ENCODE measurements at places on chromosomes 4 and X.
A peak's percentile ranks its signal among the peaks of the same experiment; 100 is the strongest.

- DNase-seq, result no peak
Measured at GRCh38 chr4:41124916-41125548, 89.3 kb downstream of the APBB2 start.

- no peak for DNase-seq
Measured at GRCh38 chr4:124432500-124432899, 280.0 kb downstream of the ANKRD50 start.

- no peak for DNase-seq
Measured at GRCh38 chrX:12013211-12013618, 125.1 kb upstream of the FRMPD4 start.

GRCh38 chr4:94690851-94691254 lies 66.9 kb upstream of the BMPR1B start:
- DNase-seq, result no peak

GRCh38 chr4:18250564-18250963 lies 229.0 kb upstream of the LCORL start:
- DNase-seq, result no peak

DNA sequence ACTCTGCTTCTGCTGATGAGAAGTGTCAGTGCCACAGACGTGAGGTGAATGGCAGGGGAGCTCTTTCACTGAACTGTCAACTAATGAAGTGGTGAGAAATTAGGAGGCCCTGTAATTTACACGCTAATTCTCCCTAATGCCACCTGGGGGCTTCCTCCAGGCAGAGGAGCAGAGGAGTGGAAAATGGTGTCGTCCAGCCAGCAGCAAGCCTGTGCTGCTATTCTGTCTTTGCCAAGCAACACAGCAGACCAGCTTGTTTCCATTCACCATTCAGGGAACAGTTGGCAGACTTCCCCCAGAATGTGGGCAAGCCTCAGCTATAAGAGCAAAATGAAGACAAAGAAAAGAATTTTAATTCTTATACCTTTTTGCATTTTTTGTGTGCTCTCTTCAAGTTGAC lies 245.2 kb upstream of the TET2 start:
- no peak for DNase-seq

- no peak for DNase-seq
Measured at GRCh38 chr4:89572224-89572858, 264.6 kb downstream of the SNCA start.

DNA sequence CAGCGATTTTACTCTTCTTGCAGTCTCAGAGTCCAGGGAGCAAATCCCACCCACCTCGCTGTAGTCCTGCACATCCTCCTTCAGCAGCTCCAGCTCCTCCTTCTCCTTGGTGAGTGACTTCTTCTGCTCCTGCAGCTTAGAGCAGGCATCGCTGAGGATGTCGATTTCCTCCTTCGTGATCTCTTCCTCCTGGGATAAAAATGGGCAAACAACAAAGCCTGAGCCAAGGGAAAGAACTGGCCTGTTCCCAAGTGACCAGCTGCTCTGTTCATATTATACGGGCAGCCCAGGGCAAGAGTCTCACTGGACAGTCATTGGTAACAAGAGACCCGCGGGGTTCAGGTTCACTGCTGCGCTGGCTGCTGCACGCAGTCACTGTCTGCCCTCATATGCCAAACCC lies 26.2 kb downstream of the FGFR3 start:
- no peak for DNase-seq

GRCh38 chr4:183356173-183356830 lies 34.1 kb upstream of the CLDN24 start:
- DNase-seq, result no peak

DNA sequence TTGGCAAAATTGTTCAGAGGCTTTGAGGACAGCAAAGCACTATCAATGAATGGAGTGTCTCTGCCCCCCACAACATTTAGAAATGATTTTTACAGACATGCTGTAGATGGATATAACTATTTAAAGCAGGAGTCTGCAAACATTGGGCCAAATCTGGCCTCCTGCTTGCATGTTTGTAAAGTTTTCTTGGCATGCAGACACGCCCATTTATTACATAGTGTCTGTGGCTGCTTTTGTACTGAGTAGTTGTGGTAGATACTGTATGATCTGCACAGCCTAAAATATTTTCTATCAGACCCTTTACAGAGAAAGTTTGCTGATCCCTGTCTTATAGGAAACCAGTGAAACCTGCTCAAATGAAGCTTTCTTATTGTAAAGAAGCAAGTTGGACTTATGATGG lies 45.5 kb upstream of the PHEX start:
- no peak for DNase-seq

DNA sequence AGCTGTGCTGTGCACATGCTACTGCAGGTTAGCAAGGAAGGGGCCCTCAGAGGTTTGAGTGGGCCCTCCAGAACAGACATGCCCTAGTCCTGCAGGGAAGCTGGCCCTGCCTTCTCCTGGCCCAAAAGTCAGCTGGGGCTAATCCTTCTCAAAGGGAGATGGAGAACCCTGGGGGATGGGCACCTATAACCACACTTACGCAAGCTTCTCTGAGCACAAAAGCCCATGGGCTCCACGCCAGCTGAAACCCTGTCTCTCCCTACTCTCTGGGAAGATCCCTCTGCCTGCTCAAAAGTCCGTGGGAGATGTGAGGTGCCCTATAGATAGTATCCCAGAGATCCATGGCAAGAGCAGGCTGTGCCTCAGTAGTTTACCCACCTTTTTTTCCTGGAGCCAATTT lies 58.9 kb upstream of the DKK2 start:
- no peak for DNase-seq

- DNase-seq, result no peak
Measured at GRCh38 chrX:19990151-19990555, 708 bp downstream of the BCLAF3 start.

DNA sequence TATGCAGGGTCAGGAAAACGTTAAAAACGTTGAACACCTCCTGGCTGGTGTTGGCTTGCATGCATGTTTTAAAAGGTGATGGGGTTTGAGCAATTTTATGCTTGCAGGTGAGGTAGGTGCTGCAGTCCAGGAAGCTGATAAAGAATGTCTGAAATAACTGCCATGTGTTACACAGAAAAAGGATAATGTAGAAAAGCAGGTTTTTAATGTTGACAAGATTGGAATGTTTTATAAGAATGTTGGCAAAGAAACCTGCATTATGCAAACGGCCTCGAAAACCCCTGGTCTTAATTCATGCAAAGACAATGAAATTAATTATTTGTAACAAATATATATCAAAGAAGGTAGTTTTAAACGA lies 723.7 kb upstream of the AGA start:
- DNase-seq, result no peak

DNA sequence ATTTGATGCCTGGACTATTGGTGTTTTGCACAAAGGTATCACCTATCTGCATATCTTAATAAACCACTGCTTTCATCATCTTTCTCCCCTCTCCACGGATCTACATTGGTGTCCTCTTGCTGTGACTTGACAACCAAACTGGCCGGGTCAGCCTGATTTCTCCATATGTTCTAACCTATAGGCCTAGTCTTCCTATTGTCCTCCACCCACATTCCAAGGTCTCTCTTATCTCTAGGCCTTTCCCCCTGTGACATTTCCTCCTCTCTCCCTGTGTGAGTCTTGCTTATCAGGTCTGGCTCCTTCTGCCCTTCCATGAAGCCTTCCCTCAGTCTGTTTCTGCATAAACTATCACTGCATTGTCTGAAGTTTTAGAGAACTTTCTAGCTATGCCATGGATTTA lies 33.7 kb downstream of the ARHGAP24 start:
- DNase-seq, result no peak

- no peak for DNase-seq
Measured at GRCh38 chrX:18799911-18800310, 92.5 kb downstream of the PPEF1 start.

DNA sequence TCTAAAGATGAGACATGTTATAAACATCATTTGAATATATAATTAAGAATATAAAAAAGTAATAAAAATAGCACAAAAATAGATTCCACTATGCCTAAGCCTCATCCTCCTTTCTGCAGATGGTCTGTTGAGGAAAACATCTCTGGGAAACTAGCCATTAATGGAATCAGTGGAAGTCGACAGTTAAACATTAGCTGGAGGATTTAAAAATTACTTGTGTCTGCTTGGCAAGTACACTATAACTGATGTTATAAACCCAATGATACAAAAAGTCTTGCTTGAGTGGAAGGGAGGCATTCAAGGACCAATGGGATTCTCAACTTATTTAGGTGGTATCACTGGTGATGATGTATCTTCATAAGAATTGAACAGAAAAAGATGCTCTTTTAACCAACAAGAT lies 1598.3 kb downstream of the PCDH18 start:
- DNase-seq, result no peak

DNA sequence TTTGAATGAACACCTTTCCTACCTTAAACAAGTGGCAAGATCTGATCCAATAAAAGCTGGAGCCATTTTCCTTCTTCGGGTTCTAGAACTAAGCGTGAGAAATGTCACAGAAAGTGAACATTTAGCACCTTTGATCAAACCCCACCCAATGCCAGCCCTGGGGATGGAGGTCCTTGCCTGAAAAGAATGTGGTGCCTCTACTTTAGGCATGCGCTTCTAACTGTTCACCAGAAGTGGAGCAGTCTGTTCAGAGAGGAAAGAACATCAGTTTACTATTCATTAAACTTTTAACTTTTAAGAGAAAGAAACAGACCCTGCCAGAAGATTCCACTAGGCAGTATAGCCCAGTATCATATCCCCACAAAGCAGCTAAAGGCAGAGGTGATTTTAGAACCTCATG lies 75.9 kb downstream of the INTS12 start:
- no peak for DNase-seq

DNA sequence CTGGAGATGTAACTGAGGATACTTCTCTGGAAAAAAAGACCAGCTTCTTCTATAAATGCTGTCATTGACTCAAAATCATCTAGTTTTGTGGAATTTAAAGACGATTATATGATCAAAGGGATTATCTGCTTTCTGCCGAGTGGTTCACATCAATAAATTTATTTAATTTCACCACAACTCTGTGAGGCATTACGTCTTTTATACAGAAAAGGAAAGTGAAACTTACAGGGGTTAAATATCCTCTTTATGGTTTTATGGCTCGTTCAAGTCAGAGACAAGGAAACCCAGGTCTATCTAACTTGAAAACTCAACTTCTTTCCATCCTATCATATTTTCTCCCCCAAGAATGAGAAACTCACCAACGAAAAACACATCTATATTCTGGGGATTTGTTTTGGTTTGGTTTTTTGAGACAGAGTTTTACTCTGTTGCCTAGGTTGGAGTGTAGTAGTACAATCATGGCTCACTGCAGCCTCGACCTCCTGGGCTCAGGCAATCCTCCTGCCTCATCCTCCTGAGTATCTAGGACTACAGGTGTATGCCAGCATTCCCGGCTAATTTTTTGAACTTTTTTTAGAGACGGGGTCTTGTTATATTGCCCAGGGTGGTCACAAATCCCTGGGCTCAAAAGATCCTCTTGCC lies 377.9 kb upstream of the EMCN start:
- DNase-seq, result no peak

GRCh38 chr4:8364141-8364540 lies 76.4 kb downstream of the ACOX3 start:
- no peak for DNase-seq

- DNase-seq, result no peak
Measured at GRCh38 chr4:54256491-54257486, 27.7 kb downstream of the PDGFRA start.

- peak; percentile 55 for DNase-seq
Measured at GRCh38 chr4:2745981-2746806, 9.9 kb downstream of the TNIP2 start.

GRCh38 chrX:42176789-42177188 lies 253.4 kb upstream of the CASK start:
- no peak for DNase-seq

- DNase-seq, result no peak
Measured at GRCh38 chr4:8118035-8118434, 40.6 kb downstream of the ABLIM2 start.

- DNase-seq, result no peak
Measured at GRCh38 chrX:479273-479981, 92.7 kb upstream of the PPP2R3B start.

DNA sequence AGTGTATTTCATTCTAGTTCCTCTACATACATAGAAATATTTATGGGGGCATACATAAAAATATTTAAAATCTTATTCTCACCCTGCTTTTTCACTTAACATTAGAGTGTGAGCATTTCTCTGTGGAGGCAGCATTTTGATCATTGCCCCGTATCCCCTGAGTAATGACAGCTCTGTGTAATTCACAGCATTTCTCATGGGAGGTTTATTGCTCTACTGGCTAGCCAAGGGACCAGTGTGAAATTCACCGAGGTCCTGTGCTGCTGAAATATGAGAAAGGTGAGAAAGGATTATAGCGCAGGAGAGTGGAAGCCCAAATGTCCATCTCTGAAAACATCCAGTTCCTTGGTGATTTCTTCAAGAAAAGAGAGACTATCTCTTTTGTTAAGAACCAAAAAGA lies 22.9 kb downstream of the PDGFC start:
- DNase-seq, result no peak

- no peak for DNase-seq
Measured at GRCh38 chrX:82342531-82342930, 1140.6 kb downstream of the SH3BGRL start.

DNA sequence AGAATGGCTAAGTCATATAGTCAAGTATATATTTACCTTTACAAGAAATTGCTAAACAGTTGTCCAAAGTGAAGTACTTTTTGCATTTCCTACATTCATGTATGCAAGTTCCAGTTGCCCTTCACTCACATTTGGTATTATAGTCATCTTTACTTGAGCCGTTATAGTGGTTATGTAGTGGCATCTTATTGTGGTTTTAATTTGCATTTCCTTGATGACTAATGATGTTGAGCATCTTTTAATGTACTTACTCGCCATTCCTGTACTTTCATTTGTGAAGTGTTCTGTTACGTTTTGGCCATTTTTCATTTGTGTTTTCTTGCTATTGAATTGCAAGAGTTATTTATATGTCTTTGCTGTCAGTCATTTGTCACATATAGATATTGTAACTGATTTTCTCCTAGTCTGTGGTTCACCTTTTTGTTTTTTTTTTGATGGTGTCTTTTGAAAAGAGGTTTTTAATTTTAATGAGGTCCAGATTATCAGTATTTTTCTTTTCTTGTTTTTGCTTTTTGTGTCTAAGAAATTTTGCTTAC lies 27.6 kb downstream of the ARFIP1 start:
- no peak for DNase-seq

Measured in left ventricle myocardium inferior (tissue), 1 donor.